D721Med (cell line): ENCODE measurements at places on chromosomes 7 and 10.

DNA sequence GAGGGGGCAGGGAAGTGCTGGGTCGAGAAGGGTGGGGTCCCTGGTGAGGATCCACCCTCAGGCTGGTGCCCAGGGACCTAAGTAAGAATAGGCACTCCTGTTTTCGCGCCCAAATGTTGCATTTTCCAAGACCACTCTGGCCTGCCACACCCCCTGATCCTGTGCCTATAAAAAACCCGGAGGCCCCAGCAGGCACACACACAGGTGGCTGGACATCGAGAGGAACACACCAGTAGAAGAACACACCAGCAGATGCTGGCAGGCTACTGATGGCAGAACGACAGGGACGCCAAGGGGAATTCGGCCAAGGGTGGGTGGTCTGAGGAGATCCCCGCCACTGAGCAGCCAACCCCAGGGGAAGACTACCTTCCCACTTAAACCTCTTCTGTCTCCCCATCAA is 633.9 kb upstream of the POT1 start:
- DNase-seq: no peak

DNA sequence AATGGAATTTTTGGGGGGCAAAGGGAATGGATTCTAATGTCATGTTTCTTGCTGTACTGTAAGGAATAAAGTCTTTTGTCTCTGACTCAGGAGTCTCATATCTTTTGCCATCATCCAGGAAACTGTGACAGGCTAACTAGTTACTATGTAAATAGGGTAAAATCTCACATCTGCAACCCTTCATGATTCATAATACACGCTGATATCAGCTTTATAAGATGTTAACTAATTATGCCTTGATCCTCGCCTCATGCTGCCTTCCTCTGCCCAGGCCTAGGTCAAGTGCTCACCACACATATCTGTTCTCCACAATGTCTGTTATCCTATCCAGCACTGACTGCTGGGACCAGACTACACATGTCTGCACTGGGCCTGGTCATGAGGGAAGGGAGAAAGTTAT is 81.3 kb upstream of the CXCL12 start:
- DNase-seq: no peak

- DNase-seq: no peak
Observed at GRCh38 chr7:3039787-3040186, 3.9 kb downstream of the CARD11 start.

DNA sequence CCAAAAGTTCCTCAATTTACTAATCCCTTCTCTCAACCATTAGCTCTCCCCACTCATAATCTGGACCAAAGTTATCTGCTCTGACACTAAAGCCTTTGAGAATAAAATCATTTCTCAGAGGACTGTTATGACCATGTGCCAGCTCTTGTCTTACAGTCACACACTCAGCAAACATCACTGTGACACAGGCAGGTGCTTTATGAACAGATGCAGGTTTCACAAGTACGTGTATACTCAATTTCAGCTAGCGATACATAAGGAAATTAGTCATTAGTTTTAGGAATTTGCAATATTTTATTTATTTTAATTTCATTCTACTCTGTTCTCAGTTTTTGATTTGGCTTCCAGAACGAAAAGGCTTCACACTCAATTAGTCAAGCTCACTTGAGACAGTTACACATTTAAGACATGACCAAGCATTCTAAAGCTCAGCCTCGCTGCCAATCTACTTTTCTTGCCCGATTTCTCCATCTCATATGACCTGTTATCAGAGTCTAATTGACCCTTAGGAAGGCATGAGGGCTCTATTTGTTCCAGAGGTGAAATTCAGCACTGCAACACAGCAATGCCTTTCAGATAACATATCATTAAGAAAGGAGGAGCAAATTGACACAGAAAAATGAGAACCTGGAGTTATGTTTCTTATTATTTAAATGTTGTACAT is 76.8 kb downstream of the TFEC start:
- DNase-seq: no peak

GRCh38 chr7:133246558-133246957 is 6.3 kb upstream of the EXOC4 start:
- no peak for DNase-seq

DNA sequence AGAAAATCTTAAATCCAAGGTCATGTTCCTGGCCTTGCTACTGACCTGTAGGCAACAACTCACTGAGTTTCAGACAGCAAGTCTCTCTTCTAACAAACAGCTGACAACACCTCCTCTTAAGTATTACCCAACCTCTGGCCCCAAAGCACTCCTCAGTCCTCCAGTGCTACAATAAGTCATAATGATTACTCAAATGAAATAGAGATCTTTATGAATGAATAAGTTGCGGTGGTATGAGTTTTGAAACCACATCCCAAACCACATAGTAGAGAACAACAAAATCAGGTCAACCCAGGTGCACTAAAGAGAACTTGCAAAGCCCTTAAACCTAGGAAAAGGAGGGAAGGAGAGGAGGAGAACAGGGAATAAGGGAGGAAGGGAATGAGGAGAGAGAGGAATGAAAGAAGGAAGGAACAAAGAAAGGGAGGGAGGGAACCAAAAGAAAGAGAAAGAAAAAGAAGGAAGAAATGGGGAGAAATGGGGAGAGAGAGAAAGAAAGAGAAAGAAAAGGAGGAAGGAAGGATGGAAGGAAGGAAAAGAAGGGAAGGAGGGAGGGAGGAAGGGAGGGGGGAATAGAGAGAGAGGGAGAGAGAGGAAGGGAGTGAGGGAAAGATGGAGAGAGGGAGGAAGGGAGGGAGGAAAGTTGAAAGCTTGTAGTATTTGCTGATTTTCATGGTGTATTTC is 142.8 kb upstream of the CALCR start:
- DNase-seq: no peak

- DNase-seq: no peak
Observed at GRCh38 chr7:158442260-158442659, 145.4 kb downstream of the PTPRN2 start.

- DNase-seq: no peak
Observed at GRCh38 chr10:2262333-2262732, 525.0 kb upstream of the ADARB2 start.

DNA sequence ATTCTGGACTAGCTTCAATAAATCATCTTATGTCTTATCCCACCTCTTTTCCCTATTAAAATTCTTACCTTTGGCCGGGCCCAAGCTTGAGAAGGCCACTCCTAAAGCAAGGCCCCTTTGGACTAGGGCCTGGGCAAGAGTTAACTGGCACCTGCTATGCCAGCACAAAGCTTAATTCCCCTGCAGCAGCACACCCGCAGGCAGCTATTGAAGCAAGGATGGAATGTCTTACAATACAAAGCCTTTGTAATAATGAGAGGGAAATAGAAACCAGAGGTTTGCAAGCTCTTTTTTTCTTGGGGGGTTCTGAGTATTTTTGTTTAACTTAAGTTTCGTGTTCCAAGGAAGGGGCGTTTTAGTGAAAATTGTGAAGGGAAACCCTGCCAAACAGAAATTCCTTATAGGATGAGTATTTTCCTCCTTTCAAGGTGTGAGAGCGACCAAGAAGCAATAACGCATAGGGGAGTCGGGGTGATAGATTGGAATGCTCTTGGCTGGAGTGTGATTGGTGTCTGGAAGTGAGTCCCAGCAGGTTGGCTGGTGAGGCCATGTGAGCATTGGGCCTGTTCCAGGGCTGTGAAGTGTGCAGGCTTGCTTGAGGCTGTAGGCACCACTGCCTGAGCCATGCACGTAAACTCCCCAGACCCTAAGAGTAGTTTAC is 148.5 kb downstream of the KIAA1217 start:
- no peak for DNase-seq

DNA sequence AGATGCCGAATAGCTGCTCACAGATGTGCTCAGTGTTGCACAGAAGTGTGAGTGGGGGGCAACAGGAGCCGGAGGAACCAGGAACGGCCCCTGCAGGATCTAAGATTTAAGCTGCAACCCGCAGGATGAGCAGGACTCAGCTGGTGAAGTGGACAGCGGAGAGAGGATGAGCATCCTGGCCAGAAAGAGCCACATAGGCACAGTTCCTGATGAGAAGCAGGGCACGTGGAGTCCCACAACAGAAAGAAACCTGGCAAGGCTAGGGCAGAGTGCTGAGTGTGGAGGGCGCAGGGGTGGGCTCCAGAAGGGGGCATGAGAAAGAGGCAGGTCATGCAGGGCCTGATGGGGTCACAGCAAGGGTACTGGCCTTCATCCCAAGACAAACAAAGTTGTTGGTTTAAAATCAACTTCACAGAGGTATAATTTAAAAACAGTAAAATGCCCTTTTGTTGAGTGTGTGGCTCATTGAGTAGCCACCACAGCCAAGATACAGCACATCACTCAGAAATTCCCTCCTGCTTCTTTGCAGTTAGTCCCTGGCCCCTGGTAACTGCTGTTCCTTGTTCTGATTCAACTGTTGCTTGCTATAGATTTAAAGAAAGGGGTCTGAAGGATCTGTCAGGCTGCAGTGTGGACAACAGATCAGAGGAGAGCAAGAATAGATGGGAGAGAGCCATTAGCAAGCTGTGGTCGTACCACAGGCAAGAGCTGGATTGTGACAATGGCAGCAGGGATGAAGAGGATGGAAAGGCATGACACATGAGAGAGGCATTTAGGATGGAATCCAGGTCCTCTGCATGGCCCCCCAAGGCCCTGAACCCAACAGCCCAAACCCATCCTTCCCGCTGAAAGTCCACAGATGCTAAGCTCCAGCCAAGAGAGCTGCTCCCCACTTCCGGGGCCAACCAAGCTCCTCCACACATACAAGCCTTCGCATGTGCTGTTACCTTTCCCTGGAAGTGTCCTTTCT is 53.1 kb upstream of the OSBPL3 start:
- no peak for DNase-seq

- no peak for DNase-seq
Observed at GRCh38 chr7:86949052-86949778, 110.2 kb downstream of the ELAPOR2 start.

- DNase-seq: no peak
Observed at GRCh38 chr10:124088915-124089314, 4.5 kb downstream of the CHST15 start.

DNA sequence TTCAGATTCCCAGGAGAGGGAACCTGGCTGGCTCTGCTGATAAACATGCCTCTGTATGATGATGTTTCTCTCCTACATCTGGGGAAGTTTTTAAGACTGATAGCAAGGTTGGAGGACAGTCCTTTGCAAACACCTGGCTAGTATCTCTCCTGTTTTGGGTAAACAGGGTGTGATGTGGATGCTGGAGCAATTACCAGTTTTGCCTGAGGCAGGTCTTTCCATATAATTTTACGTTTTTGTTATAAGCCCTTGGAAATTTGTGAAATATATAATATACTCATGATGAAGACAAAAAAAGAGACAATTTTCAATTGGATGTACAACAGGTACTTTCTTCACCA is 138.6 kb downstream of the ADAM22 start:
- DNase-seq: no peak

DNA sequence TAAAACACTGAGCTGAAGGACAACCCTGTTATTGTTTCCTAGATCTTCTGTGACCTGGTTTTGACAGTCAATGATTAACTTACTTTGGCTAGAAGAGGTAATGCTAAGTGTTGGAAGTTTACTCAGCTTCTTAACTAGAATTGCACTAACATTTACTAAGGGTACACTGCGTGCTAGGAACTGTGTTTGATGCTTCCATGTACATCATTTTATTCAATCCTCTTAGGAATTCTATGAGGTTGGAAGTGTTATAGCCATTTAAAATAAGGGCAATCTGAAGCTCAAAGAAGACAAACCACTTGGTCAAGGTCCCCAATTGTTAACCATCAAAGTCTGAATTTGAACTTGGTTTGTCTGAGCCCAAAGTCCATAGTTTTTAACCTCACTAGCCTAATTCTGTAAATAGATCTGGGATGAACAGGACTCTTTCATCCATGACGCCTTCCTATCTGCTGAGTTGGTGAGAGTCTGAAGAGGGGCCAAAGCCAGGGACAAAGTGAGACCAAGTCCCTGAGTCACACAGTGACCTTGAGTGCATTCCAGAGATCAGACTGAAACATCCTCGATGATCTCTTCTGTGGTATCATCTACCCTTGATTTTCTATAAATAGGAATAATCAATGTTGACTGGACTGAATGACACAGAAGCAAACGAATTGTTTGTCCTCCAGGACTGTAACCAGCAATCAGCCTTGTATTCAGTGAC is 29.2 kb upstream of the ZNRF2 start:
- DNase-seq: no peak

GRCh38 chr10:1116051-1116450 is 59.9 kb downstream of the WDR37 start:
- DNase-seq: no peak
